ENCODE measurements at places on chromosomes 4 and X. TPM values are rescaled to one million over a fixed set of nuclear protein-coding genes. Genes with fewer than 3 reads are reported as not detected.

The SLC39A8 gene
- total RNA-seq = 10.3 TPM

The RASGEF1B gene
- 63.2 TPM for total RNA-seq

The TNIP3 gene
- 0.47 TPM for total RNA-seq

The MAOA gene
- 11.9 TPM for total RNA-seq

The TMPRSS11B gene
- total RNA-seq = 0.78 TPM

The SLC2A9 gene
- 3.1 TPM for total RNA-seq

Measured in occipital lobe (tissue), 3 donors.